Activated CD8-positive, alpha-beta T cell treated with anti-CD3 and anti-CD28 coated beads, Interleukin-2, amount 10 ng/mL, durations not matched to agents 7 days and 5 days (primary cell): ENCODE measurements at places on chromosomes 1 and 21.

DNA sequence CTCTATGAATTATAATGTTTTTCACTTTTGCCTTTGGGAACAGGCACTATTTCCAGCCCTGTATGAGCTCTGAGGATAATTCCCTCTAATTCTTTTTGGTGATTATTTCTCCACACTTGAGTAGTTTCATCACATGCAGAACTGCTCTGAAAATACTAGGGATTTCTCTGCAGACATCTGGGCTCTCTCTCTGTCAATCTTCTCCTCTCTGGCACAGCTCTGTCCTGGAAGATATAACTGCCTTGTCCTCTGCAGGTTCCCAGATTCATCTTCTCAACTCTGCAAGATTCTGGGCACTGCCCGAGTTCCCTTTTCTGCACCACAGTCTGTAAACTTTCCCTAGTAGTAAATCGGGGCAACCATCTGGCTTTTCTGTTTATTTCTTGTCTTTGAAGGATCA, 131.3 kb upstream of the FMN2 start:
- no peak for DNase-seq

DNA sequence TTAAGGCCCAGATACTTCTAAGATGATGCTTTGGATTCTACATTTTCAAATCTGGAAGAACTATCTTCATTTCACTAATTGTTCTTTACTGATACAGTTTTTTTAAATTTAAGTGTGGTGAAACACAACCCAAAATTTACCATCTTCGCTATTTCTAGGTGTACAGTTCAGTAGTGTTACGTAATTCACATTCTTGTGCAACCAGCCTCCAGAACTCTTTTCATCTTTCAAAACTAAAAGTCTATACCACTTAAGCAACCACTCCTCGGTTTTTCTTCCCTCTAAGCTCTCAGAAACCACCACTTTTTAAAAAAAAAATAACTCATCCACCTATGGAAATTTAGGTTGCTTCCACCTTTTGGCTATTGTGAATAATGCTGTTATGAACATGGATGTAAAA, 220.7 kb downstream of the PDE4B start:
- no peak for DNase-seq

DNA sequence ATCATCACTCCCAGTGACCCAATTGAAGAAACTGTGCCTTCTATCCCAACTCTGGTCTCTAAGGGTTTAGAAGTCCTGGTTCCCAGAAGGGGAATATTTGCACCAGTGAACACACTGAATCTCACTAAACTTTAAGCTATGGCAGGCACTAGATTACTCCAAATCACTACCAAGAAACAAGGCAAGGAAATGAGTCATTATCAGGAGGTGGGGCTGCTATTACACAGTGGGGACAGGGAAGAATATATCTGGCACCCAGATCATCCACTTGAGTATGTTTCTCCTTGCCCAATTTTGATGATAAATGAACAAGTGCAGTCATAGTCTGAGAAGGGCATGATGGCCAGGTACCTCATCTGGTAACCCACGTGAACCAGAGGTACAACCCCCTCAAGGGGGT, 7.0 kb downstream of the MRPL9 start:
- DNase-seq: no peak

DNA sequence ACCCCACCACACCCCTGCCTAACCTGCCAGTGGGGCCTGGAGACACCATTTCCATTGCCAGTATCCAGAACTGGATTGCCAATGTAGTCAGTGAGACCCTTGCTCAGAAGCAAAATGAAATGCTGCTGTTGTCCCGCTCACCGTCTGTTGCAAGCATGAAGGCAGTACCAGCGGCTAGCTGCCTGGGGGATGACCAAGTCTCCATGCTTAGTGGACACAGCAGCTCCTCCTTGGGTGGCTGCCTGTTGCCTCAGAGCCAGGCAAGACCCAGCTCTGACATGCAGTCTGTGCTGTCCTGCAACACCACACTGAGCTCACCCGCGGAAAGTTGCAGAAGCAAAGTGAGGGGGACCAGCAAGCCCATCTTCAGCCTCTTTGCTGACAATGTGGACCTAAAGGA, 33.4 kb downstream of the STYXL2 start:
- DNase-seq: no peak

DNA sequence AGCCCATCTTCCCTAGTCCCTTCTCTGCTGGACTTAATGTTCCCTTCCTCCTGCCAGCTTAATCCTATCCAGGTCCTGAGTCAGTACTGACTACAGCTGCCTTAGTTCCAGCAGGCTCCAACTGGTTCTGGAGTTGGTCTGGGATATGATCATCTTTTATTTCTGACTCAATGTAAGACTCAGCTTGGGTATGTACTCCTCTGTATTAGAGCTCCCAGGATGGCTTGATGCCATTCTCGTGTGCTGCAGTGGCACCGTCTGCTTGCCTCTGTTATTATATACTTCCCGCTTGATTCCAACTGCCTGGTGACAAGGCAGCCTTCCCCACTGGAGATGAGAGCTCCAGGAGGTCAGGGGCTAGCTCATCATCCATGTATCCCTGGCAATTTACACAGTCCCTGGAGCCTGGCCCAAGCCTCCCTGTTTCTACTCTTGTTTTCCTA, 164.4 kb upstream of the DPT start:
- DNase-seq: no peak

- DNase-seq: peak; percentile 53
Observed at GRCh38 chr1:74504125-74504932, 8.1 kb downstream of the LRRC53 start.

GRCh38 chr1:93235261-93235660, 54.7 kb downstream of the CCDC18 start:
- no peak for DNase-seq

- DNase-seq: no peak
Observed at GRCh38 chr1:225508538-225509375, 80.9 kb upstream of the LBR start.

DNA sequence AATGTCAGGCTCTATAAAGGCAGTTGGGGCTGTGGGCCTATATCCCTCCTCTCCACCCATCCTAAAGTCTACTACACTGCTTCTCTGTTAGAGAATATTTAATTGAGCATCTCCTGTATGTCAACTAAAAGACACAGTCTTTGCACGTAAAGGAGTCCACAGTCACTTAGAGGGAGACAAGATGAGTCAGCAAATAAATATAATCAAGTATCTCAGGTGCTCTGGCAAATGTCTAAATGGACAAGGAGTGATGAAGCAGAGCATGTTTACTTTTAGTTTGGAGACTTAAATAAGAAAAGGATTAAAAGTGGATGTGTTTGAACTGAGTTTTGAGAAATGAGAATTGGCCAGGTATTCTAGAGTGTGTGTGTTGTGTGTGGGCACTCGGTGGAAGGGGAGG, 41.8 kb upstream of the RAP1A start:
- no peak for DNase-seq

GRCh38 chr1:29563092-29563491, 326.8 kb downstream of the PTPRU start:
- no peak for DNase-seq

DNA sequence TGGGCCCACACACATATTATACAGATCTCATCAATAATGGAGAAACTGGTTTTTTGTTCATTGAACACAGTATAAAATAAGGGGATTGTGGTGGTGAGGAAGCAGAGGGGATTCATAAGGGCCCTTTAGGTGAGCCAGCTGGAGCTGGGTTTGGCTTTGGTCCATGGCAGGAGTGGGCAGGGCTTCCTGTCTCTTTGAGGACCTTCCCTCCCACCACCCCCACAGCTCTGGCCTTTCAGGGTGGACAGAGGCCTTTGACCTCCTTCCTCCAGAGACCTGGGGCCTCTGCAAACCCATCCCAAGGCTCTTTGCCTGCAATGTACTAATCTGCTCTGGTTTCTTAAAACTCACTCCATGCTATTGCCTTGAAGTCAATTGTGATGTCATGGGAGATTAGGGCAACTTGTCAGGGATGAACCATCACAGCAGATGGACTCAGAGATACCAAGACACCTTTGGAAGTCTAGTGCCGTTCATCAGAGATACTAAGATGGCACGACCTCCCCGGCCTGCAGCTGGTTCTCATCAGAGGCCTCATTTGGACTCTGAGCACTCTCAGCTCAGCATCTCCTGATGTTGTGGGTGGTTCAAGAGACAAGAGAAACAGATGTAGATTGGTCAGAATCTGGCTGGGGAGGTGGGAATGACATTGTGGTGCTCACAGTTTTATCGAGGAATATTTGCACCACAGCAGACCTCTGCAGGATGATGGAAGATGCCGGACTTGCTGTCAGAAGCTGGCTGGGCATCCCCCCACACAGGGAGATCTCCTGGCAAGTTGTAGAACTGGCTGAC, 37.9 kb downstream of the LHX4 start:
- no peak for DNase-seq

DNA sequence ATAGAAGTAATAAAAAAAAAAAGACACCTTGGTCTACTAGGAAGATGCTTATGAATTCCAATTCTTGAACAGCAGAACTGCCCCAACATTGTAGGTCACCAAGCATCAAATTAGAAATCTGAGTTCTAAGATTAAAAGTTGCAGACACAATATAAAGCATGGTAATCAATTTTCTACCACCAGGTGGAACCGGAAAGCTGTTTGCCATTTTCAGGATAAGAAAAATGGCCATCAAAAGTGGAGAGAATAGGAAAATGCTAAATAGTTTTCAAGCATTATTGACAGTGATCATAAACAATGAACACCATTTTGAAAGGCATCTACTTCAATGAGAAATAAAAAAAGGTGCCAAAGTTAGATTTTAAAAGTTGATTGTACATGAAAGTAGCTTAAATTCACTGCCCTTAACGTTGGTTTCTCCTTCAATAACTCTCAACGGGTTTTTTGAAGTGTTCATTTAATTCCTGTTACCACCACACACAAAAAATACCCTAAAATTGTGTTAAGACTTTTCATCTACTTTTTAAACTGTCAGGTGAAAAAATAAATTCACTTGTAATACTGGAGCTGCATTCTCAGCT, 252.9 kb downstream of the KCNT2 start:
- DNase-seq: no peak

DNA sequence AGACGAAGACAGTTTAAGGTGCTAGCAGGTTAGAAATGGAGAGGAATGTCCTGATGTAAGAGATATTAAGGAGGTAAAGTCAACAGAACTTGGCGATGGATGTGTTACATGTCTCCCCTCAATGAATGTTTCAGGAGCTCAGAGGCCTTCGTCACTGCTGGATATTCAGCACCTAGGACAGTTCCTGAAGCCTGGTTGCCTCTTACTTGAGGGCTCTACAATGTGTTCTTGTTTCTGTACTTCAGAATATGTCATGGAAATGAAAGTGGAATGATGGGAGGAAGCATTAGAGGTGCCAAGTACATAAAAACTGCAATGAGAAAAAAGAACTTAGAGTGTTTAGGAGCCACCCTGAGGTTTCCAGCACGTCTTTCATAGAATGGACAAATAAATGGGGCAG, 17.7 kb downstream of the TNR start:
- peak; percentile 43 for DNase-seq

- no peak for DNase-seq
Observed at GRCh38 chr1:230853731-230854130, 14.6 kb downstream of the C1orf198 start.

- DNase-seq: no peak
Observed at GRCh38 chr1:9395018-9395417, 102.3 kb downstream of the SPSB1 start.

- DNase-seq: no peak
Observed at GRCh38 chr1:83029050-83029449, 969.9 kb downstream of the TTLL7 start.

DNA sequence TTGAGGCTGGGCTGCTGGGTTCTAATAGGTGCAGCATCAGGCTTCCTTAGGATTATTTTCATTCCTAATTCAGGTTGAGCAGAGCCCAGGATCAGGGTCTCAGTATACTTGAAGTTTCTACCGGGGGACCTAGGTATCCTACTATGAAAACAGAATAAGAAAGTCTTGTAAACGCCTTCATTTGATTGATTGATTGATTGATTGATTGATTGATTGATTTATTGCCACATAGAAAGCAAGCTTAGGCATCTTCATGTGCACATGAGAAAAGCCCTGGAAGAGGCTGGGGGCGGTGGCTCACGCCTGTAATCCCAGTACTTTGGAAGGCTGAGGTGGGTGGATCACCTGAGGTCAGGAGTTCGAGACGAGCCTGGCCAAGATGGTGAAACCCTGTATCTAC, 97.4 kb upstream of the BMP8A start:
- no peak for DNase-seq

- DNase-seq: no peak
Observed at GRCh38 chr1:161953256-161953920, 70.3 kb downstream of the OLFML2B start.

DNA sequence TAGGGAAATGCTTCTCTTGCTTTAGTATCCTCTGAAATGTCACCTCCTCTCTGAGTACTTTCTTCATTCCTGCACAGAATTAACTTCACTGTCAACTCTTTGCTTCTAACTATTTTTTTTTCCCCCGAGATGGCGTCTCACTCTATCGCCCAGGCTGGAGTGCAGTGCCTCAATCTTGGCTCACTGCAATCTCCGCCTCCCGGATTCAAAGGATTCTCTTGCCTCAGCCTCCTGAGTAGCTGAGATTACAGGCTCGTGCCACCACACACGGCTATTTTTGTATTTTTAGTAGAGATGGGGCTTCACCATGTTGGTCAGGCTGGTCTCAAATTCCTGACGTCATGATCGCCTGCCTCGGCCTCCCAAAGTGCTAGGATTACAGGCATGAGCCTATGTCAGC, 1.4 kb upstream of the PLPP3 start:
- DNase-seq: no peak

- DNase-seq: no peak
Observed at GRCh38 chr1:216921866-216922265, 198.6 kb upstream of the ESRRG start.

- no peak for DNase-seq
Observed at GRCh38 chr1:20666146-20666545, 5.0 kb upstream of the DDOST start.

- DNase-seq: no peak
Observed at GRCh38 chr1:229768232-229768631, 142.2 kb downstream of the URB2 start.

DNA sequence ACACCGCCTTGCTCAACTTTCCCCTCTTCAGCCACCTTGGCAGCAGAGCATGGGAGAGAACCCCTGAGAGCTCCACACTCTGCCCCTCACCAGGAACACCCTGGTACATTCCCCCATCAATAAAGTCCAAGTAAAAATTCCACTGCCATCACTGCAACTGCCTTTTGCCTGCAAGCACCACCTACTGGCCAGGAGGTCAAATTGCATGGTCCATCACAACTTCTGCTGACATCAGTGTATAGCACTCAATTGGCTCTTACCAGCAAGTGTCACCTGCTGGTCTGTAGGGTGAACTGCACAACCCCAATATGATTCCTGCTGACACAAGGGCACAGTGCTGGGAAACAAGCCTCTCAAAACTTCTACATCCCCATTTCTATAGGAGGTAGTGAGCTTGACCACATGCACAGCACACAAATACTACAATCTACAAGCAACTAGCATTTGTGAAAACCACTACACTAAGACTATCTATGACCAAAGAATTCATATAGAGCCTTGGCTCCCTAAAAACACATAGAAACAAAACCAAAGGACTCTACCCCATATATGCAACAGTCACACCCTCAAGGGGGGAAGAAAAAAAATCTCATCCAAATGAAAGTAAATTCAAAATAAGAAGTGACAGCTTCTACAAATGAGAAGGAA, 69.2 kb downstream of the FASLG start:
- DNase-seq: peak; percentile 68
